SK-MEL-5 (cell line): ENCODE measurements at places on chromosomes 11 and 22. TPM values are rescaled to one million over a fixed set of nuclear protein-coding genes. Genes with fewer than 3 reads are reported as not detected.

Gene MAP6
- total RNA-seq: 0.08 TPM in 1 of 2 replicates, not detected in the other

Gene CHRDL2
- total RNA-seq: 3.6 TPM in 1 of 2 replicates, not detected in the other

Gene NXPE1
- not detected in 2 replicates for total RNA-seq

Gene CD3D
- not detected in 2 replicates for total RNA-seq

DNA sequence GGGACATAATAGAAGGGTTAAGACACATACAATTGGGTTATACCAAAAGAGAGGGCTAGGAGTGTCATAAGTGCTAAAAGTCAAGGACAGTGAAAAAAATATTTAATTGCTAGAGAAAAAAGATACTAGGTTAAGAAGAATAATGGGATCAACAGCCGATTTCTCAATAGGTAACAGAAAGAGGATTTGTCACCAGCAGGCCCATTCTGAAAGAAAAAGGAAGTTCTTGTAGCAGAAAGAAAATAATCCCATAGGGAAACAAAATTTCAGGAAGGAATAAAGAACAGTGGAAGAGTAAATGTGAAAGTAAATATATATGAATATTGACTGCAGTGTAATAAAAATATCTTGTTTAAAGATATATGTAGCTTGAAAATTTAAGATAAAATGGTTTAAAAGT is 43.3 kb upstream of the ADORA2A start:
- no peak for DNase-seq

DNA sequence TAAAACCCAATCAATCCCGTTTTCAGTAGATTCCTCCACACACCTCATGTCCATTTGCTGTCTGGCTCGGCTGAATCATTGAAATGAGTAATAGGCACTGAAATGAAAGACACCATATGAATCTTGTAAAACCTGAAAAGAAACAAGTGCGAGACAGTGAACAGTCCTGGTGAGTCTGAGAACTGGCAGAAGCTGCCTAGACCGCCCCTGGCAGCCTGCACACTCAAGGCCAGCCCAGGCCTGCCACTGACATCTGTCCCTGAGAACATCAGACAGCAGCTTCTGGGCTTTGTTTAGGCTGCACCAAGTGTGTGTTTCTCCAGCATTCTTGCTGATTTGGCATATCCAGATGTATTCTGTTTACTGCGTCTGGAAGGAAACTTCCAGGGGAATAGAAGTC is 44.8 kb downstream of the ENDOD1 start:
- DNase-seq: no peak

GRCh38 chr11:84906995-84907394 is 720.1 kb downstream of the DLG2 start:
- no peak for DNase-seq

DNA sequence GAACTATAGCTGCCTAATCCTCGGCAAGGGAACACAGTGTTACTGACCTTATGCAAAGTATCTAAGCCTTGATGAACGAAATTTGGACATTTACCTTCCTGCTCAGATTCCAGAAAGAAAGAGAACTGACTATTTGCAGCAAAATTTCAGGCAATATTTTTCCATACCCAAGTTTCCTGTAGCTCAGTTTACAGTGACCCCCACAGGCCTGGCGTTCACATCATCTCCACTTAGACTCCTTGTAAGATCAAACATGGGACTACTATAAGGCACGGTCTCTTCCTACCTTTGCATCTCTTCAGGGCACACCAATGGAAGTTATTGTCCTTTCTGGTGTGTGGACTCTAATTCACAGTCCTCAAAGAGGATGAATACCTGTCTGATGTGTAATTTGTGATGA is 21.1 kb downstream of the MS4A6A start:
- DNase-seq: no peak

GRCh38 chr11:1271927-1272326 is 37.5 kb downstream of the TOLLIP start:
- no peak for DNase-seq
